Caco-2 (cell line): ENCODE measurements at places on chromosomes 12 and 14. TPM values are rescaled to one million over a fixed set of nuclear protein-coding genes. Genes with fewer than 3 reads are reported as not detected.

DNA sequence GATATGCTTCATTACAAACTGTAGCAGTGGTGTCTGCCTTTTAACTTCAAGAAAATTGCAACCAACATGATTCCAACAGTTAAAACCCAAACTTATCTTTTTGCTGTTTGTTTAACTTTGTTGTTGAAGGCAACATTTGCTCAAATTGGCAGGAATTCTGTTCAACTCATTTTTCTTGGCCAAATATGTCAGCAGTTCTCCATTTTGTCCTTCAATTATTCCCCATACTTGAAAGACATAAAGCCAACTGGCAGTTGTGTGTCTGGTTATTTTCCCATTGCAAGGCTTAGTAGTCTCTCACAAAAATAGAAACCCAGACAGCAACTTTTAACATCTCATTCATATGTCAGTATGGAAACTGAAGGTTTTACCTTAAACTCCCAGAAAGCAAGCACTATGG is 146.3 kb downstream of the LRIG3 start:
- H3K4me3 ChIP-seq = no peak overlapping the region
- H3K27me3 ChIP-seq = no peaks in the 10 kb centered on the region

STX2 gene
- 11.2 and 12.6 TPM in 2 replicates for total RNA-seq

DNA sequence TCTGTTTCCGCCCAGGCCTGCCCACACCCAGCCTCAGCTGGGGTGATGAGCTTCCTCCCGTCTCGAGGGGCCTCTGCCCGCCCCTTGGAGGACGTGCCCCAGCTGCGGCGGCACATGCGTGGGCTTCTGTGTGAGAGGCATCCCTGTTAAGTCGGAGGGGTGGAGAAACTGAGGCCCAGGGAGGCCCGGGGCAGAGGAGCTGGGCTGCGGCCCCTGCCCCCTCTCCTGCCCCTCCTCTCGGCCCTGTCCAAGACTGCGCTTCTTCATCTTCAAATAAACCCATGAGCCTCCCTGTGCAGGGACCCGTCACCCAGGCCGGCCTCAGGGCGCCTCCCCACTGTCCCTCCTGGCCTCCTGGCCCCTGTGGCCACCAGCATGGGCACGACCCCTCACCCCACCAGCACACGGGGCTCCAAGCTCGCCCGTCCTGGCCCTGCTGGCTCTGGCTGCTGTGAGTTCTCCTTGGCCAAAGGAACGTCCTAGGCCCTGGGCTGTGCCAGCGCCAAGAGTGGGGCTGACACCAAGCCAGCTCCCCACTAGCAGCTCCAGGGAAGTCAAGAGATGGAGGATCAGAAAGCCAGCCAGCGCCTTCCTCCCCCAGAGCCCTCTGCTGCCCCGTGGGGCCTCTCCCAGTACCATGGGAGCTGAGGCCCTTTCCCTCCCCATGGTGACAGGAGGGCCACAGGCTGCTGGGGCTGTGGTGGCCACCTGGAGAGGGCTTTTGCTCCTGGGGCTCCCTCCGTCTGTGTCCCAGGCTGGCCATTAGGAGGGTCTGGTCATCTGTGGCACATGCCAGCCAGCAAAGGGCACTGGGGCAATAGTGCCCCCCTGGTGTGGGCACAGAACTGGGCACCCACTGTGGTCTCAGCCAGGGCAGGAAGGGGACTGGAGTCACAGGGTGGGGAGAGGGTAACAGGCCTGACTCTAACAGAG is 180.4 kb downstream of the KIF26A start:
- no peak overlapping the region for H3K27ac ChIP-seq
- no peak overlapping the region for H3K4me3 ChIP-seq
- no peaks in the 10 kb centered on the region for H3K4me1 ChIP-seq

DUSP16 gene
- 63.9 and 76.8 TPM in 2 replicates for total RNA-seq

FAM161B gene
- 1.4 and 1.6 TPM in 2 replicates for total RNA-seq
